CD14-positive monocyte (primary cell): ENCODE measurements at places on chromosomes 6 and 20.
A peak's percentile ranks its signal among the peaks of the same experiment; 100 is the strongest.

DNA sequence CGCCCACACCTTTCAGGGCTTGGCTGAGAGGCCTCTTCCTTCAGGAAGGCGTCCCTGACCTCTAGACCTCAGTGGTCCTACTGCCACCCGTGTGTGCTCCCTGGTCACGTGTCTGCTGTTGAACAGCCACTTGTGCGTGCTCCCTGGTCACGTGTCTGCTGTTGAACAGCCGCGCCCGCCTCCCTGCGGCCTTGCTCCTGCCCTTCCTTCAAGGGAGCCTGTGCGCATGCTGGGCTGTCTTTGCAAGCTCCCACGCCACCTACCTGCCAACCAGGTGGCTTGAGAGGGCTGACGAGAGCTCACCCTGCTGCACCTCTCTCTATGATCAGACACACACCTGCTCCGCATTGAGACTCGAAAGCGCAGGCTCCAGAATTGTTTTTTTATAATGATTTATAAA, 179.3 kb downstream of the BMP7 start:
- DNase-seq = no peak

DNA sequence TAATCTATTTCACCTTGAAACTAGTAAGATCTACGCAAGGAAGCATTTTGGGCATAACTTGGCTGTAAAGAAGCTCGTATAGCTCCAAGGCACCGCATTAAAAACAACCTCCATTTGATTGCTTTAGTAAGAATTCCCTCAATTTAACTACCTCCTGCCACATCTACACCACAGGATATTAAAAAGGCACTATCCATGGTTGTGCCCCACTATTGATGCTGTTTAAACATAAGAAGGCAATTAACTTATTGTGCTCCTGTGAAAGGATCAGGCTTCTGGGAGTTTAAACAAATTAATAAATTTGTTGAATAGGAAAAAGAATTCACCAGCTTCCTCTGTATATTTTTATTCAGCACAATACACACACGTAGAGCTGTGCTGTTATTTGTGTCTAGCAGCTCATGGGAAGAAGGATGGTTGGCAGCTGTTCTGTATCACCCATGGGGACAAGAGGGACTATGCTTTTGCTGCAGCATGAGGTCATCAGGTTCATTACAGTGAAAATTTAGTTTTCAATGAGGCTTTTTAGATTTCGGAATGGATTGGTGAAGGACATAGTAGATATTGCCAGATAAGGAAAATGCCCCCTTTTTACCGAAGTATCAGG, 513.3 kb downstream of the HAO1 start:
- DNase-seq = no peak

GRCh38 chr20:52817981-52818380, 154.2 kb upstream of the TSHZ2 start:
- no peak for DNase-seq

DNA sequence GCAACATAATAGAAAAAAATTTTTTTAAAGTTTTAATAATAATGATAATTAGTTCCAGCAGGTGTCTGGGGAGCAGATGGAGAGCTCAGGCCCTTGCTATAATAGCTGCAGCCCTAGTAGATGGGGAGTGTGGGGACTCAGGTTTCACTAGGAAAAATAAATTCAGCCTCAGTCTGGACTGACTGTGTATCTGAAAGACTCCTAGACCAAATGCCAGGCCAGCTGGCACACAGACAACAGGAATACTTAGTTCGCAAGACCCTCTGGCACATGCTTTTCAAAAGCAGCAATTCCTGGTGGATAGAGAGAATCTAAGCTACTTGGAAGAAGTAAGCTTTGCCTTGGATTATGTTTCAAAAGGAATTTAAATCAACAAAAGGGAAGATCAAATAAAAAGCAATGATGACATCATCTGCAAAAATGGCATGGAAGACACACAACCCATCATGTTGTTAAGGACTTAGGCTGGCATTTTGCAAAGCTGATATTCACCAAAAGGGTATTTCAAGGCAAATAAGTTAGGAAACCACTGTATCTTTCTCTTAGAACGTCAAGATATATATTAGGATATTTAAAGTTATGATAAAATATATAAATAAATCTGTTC, 107.8 kb downstream of the RNGTT start:
- no peak for DNase-seq

- DNase-seq = no peak
These were observed 90.7 kb upstream of the BEND6 start for GRCh38 chr6:56864171-56864616.

- DNase-seq = no peak
These were observed 42.8 kb upstream of the STMND1 start for GRCh38 chr6:17059022-17059421.

- no peak for DNase-seq
These were observed 10.7 kb downstream of the ANKRD6 start for GRCh38 chr6:89443658-89444057.

- peak; percentile 44 for DNase-seq
These were observed 2.7 kb downstream of the CALHM5 start for GRCh38 chr6:116514111-116514510.

DNA sequence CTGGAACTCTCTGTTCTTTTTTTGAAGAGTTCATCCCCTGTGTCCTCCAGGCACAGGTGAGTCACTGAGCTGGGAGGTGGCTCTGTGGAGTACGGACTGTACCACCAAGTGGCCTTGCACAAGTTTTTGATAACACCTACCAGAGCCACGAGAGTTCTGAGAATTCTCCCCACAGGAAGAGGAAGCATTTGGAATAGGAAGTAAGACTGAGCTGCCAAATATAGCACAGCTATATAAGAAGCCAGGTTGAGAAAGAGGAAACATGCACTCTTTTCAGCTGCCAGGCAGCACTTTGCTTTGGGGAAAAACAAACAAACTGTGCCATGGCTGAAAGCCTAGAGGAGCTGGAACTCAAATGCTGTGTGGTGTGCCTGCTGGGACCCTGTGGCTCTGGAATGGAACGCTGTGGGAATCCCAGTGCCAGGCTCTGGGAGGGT, 70.8 kb upstream of the RIPOR2 start:
- DNase-seq = peak; percentile 88

- no peak for DNase-seq
These were observed 812 bp upstream of the SMIM13 start for GRCh38 chr6:11092668-11093375.

- DNase-seq = peak; percentile 86
These were observed 113.9 kb upstream of the NAA20 start for GRCh38 chr20:19903168-19903811.

DNA sequence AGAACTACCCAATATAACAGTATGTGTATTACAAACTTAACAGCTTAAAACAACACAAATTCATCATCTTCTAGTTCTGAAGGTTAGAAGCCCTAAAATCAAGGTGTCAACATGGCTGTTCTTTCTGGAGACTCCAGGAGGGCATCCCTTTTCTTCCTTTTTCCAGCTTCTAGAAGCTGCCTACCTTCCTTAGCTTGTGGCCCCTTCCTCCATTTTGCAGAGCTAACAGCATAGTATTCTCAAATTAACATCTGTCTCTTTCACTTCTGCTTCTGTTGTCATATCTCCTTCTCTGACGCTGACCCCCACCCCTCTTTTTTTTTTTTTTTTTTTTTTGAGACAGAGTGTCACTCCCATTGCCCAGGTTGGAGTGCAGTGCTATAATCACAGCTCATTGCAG, 52.8 kb upstream of the AKIRIN2 start:
- DNase-seq = peak; percentile 71

- no peak for DNase-seq
These were observed 296.4 kb downstream of the PAX1 start for GRCh38 chr20:22001886-22002285.

DNA sequence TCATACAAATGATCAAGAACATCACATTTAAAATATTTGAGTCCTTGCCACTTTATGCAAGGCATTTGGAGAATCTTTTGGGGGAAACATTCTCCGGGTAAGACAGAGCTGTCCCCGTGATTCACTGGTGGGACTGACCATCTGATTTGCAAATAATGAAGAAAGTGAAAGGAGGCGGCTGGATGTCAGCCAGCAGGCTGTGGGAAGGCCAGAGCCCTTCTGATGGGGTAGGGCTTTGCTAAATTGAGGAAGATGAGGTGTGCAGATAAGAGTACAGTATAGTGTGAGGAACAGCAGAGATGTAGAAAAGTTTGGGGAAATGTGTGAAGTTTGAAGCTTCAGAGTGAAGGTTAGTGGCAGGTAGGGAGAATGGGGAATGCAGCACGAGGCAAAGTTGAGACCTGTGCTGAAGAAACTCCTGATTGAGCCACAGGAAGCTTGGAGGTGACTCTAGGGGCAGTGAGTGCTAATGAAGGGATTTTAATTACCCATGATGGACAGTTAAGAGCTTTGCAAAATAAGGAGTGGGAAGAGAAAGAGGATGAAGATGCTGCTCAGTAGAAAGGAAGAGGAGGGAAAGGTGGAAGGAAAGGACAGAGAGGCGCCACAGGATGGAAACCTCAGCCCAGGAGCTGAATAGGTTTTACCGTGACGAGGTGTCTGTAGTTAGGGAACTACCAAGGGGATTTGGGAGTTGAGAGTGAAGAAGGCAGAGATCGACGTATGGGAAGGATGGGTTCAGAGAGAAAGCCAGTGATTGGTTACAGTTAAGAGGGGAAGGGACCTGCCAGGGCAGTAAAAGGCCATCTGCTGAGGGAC, 68.7 kb downstream of the SNX9 start:
- DNase-seq = peak; percentile 12

DNA sequence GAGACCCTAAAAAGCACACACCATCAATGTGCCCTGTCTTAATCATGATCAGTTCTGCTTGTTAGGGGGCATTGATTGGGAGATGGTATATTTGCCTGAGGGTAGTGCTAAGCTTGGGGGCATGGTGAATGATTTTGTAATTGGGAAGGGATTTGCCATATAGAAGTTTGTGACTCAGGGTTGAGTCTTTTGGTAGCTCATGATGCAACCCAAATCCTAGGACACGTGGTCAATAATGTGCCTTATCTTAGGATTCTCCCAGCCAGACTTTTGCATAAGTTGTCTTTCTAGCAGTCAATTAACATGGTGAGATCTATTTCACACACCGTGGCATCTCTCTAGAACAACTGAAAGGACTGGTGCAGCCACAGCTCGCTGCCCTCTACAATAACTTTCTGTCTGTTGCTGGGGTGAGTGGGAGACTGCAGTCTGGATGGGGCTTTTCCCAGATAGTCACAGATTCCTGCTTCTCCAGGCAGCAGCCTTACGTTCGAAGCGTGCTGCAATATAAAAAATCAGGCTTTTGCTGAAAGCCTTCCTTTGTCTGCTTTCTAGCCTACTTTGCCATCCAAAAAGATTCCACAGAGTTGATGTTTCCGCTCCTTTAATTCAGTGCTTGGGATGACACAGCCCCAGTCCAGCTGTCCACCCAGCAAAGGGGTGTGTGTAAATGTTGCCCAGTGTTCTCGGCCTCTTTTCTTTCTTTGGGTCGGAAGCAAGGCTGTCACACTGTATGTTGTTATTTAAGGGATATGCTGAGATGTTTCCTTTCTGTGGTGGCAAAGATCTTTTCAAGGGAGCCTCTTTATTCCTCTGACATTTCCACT, 58.9 kb downstream of the ID4 start:
- DNase-seq = no peak

DNA sequence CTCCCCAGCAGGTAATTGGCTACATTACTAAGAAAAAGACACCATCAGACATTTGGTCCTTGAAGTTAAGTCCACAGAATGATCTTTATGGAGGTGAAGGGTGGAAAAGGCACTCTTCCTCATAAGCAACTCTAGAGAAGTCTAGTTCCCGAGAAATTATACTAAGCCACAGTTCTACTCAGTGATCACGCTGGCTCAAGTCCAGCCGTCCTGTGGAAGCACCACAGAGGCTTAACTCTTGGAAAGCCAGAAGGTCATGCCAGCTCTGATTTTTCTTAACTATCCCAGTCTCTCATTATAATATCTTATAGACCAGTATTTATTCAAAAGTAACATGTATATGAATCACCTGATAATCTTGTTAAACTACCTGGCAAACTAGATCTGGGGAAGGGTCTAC, 258.5 kb downstream of the EYA4 start:
- DNase-seq = no peak

GRCh38 chr6:74466572-74466971, 739.3 kb downstream of the COL12A1 start:
- no peak for DNase-seq

GRCh38 chr20:10603971-10604864, 69.6 kb downstream of the JAG1 start:
- no peak for DNase-seq

DNA sequence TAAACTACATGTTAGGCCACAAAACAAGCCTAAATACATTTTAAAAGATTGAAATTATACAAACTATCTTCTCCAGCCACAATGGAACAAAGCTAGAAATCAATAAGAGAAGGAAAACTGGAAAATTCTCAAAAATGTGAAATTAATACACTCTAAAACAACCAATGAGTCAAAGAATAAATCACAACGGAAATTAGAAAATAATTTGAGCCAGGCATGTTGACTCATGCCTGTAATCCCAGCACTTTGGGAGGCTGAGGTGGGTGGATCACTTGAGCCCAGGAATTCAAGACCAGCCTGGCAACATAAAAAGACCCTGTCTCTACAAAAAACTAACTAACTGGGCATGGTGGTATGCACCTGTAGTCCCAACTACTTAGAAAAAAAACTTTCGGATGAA, 6.3 kb upstream of the WFDC13 start:
- DNase-seq = no peak

DNA sequence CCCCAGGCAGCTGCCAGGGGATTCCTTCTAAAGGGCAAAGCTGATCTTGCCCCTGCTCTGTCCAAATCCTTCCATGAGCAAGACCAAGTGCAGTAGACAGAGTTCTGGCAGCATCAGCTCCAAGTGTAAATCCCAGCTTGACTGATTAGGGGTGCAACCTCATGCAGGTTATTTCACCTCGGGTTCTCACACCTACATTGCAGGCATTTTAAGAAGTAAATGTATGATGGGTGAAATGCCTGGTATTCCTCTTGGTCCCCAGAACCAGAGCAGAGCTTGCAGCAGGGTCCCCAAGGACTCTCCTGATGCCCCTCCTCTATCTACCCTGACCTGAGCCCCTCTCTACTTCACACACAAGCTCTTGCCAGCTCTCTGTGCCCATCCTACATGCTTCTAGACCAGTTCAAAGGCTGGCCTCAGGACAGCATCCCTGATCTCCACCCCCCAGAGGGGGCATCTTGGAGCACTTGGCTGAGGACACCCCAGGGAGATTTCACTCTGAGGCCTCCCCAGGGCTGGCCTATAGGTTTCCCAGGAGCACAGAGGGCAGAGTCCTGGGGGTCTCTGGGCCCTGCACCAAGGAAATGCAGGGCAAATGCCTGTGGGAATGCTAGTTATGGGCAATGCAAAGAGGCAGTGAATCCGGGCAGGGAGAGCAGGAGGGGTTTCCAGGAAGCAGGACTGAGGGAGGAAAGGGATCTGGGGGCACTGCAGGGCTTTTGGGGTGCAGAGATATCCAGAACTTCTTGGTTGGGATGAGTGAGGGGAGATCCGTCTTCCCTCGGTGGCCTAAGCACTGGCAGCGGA, 1.0 kb downstream of the LZTS3 start:
- no peak for DNase-seq
